Airway epithelial cell (primary cell): ENCODE measurements at places on chromosomes 7 and 10. TPM values are rescaled to one million over a fixed set of nuclear protein-coding genes. Genes with fewer than 3 reads are reported as not detected.

The ANKMY2 gene
- total RNA-seq, result 6.7 and 9.9 TPM in 2 replicates

The GNGT1 gene
- not detected in 2 replicates for total RNA-seq

The STK32C gene
- total RNA-seq, result 5.9 and 7.7 TPM in 2 replicates

The BTBD16 gene
- 0.14 and 0.42 TPM in 2 replicates for total RNA-seq

The ZDHHC16 gene
- 51.6 and 52.8 TPM in 2 replicates for total RNA-seq

The CPA2 gene
- not detected in 2 replicates for total RNA-seq

The MMD2 gene
- not detected in 2 replicates for total RNA-seq

The NEUROG3 gene
- not detected in 2 replicates for total RNA-seq

The ZNF680 gene
- total RNA-seq, result 3.6 and 8.1 TPM in 2 replicates

The SFMBT2 gene
- 0.05 and 0.14 TPM in 2 replicates for total RNA-seq

The SIRT1 gene
- 5.3 and 6.9 TPM in 2 replicates for total RNA-seq

The GIMAP1 gene
- not detected in 2 replicates for total RNA-seq

The GPR146 gene
- 0.14 and 0.42 TPM in 2 replicates for total RNA-seq

The ADAM8 gene
- 26.9 and 30.5 TPM in 2 replicates for total RNA-seq

The SEMA3A gene
- 20.9 and 33.4 TPM in 2 replicates for total RNA-seq

The IKZF5 gene
- 1.4 and 3.2 TPM in 2 replicates for total RNA-seq

The TMEM273 gene
- not detected in 2 replicates for total RNA-seq

The CD36 gene
- 4.1 and 6.4 TPM in 2 replicates for total RNA-seq

The PDE1C gene
- 0.07 TPM in 1 of 2 replicates, not detected in the other for total RNA-seq

The HOXA3 gene
- total RNA-seq, result not detected in 2 replicates

The PLXNA4 gene
- total RNA-seq, result 0.07 TPM in 1 of 2 replicates, not detected in the other

The SEMA3E gene
- 0.51 and 0.85 TPM in 2 replicates for total RNA-seq

The HMX2 gene
- not detected in 2 replicates for total RNA-seq
